ENCODE measurements at places on chromosomes 1 and 21. TPM values are rescaled to one million over a fixed set of nuclear protein-coding genes. Genes with fewer than 3 reads are reported as not detected.

DNA sequence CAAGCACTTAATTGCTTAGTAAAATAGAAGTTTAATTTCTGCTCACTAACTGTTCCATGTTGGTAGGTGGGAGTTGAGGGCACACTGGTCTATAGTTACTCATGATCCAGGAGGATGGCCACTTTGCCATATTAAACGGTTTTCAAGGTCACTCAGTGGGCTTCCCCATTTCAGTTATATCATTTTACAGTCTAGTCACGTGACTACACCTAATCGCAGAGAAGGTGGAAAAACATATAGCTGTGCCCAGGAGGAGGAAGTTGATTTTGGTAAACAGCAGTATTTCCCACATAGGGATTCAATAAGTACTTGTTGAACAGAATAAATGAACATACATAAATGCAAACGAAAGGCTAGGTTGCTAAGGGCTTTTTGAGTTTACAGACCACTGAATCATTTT lies 541.1 kb upstream of the CAMK1G start:
- DNase-seq: no peak

The UBE2U gene
- not detected for total RNA-seq

GRCh38 chr1:7259955-7260354 lies 474.7 kb downstream of the CAMTA1 start:
- DNase-seq: no peak

DNA sequence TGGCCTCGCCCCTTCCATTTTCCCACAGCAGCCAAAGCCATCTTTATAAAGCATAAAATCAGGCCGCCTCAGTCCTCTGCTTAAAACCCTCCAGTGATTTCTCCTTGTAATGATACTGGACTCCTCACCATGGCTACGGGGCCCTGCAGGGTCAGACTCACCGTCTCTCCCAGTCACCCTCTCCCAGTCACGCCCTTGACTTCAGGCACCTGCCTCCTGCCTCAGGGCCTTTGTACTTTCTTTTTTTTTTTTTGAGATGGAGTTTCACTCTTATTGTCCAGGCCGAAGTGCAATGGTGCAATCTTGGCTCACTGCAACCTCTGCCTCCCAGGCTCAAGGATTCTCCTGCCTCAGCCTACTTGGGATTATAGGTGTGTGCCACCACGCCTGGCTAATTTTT lies 47.8 kb downstream of the PIK3CD start:
- peak; percentile 35 for DNase-seq

GRCh38 chr1:27527223-27527889 lies 37.4 kb upstream of the WASF2 start:
- peak; percentile 38 for DNase-seq

DNA sequence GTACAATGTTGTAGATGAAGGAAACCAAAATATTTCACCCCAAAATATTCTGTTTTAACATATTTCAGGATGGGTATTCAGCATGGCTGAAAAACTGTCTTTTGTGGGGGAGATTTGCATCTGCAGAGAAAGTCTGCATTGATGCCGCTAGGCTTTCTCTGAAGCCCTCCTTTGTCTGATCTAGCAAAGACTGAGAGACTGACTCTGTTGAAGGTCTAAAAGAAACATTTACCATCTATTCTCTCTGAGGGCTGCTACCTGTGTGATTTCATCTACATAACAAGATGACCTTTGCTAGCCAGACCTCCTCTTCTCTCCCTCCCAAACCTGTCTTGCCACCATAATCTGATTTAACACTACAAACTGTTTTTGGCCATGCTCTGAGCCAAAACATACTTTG lies 12.4 kb upstream of the MT1HL1 start:
- no peak for DNase-seq

GRCh38 chr1:241376701-241377100 lies 19.7 kb upstream of the RGS7 start:
- no peak for DNase-seq

The NES gene
- 39.1 TPM for total RNA-seq

DNA sequence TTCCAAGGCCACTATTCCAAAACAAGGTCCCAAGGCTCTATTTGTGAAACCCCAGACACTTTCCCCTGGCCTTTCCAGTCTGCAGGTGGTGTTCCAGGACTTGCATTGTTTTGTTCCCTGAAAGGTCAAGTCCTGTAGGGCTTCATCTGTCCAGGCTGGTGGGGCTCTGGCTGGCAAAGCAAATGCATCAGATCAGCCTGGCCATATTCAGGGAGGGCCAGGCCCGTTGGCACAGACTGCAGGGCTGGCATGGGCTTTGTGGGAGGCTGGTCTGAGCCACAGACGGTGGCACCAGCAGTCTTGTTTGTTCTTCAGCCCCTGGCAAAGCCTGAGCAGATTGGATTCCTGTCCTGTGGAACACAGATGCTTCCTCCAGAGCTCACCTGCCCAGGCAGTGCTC lies 93.0 kb downstream of the SPATA46 start:
- no peak for DNase-seq

- DNase-seq: no peak
Measured at GRCh38 chr1:218503102-218503501, 158.0 kb downstream of the TGFB2 start.

DNA sequence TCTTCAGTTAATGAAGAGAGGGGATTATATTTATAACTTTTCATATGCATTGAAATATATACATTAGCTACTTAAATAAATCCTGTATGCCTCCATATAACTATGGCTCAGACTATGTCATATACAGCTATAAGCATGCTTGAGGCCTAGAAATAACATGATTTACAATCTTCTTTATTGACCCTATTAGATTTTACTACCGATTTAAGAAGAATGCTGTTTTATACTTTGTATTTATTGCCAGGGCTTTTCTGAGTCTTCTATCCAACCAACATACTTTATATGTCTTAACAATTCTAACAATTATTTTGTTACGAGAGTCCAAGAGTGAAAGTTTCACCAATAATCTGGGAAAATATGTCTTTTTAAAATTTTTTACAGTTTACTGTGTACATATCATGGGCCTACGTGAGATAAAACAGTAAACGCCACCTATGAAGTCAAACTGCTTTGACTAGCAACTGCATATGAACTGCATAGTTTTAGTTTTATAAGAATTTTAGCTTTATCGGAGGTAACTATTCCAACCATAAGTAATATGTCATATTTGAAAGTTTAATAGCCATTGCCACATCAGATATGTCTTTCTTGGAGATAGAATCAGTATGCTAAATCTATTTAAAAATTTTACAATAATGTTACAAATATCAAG lies 861.0 kb downstream of the USP25 start:
- no peak for DNase-seq

The GSTM1 gene
- not detected for total RNA-seq

- no peak for DNase-seq
Measured at GRCh38 chr1:24366707-24367106, 46.9 kb downstream of the STPG1 start.

Data from RPMI7951 (cell line).